ENCODE measurements at places on chromosomes 7 and 10. TPM values are rescaled to one million over a fixed set of nuclear protein-coding genes. Genes with fewer than 3 reads are reported as not detected.

- no peak overlapping the region for H3K4me3 ChIP-seq
- no peaks in the 10 kb centered on the region for H3K36me3 ChIP-seq
- peaks cover 23% of the 10 kb centered on the region for H3K27me3 ChIP-seq
- no peaks in the 10 kb centered on the region for H3K4me1 ChIP-seq
Observed at GRCh38 chr10:132793213-132793612, 7.3 kb upstream of the NKX6-2 start.

GRCh38 chr10:4617589-4617988 lies 208.4 kb upstream of the AKR1E2 start:
- no peak overlapping the region for H3K27ac ChIP-seq
- no peak overlapping the region for H3K4me3 ChIP-seq
- H3K27me3 ChIP-seq, result no peaks in the 10 kb centered on the region
- no peak for DNase-seq
- no peaks in the 10 kb centered on the region for H3K36me3 ChIP-seq

- H3K4me3 ChIP-seq, result no peak overlapping the region
- peaks cover 7% of the 10 kb centered on the region for H3K4me1 ChIP-seq
- no peak overlapping the region for H3K27ac ChIP-seq
- DNase-seq, result no peak
- H3K36me3 ChIP-seq, result no peaks in the 10 kb centered on the region
Observed at GRCh38 chr10:48470893-48471805, 133.7 kb downstream of the ARHGAP22 start.

Gene OR6B1
- total RNA-seq, result not detected

- H3K27ac ChIP-seq, result no peak overlapping the region
- H3K4me1 ChIP-seq, result peaks cover 9% of the 10 kb centered on the region
- no peaks in the 10 kb centered on the region for H3K27me3 ChIP-seq
- H3K4me3 ChIP-seq, result no peak overlapping the region
- no peak for DNase-seq
Observed at GRCh38 chr7:94995921-94996320, 88.5 kb downstream of the PPP1R9A start.

GRCh38 chr7:1226186-1226901 lies 6.3 kb upstream of the UNCX start:
- no peak overlapping the region for H3K27ac ChIP-seq
- peaks cover 93% of the 10 kb centered on the region for H3K27me3 ChIP-seq
- H3K36me3 ChIP-seq, result no peaks in the 10 kb centered on the region
- peak overlapping the region; percentile 45 for H3K4me3 ChIP-seq
- peaks cover 51% of the 10 kb centered on the region for H3K4me1 ChIP-seq

Gene ZWINT
- 81.1 TPM for total RNA-seq

All from GM23338 (cell line).